ENCODE measurements at places on chromosomes 5 and 9. TPM values are rescaled to one million over a fixed set of nuclear protein-coding genes. Genes with fewer than 3 reads are reported as not detected.
A peak's percentile ranks its signal among the peaks of the same experiment; 100 is the strongest.

The FOXB2 gene
- not detected for total RNA-seq

- H3K27ac ChIP-seq: peak overlapping the region; percentile 10
- H3K36me3 ChIP-seq: no peaks in the 10 kb centered on the region
- peaks cover 54% of the 10 kb centered on the region for H3K4me1 ChIP-seq
Measured at GRCh38 chr5:148733601-148734438, 79.5 kb upstream of the HTR4 start.

The CDC20B gene
- not detected for total RNA-seq

DNA sequence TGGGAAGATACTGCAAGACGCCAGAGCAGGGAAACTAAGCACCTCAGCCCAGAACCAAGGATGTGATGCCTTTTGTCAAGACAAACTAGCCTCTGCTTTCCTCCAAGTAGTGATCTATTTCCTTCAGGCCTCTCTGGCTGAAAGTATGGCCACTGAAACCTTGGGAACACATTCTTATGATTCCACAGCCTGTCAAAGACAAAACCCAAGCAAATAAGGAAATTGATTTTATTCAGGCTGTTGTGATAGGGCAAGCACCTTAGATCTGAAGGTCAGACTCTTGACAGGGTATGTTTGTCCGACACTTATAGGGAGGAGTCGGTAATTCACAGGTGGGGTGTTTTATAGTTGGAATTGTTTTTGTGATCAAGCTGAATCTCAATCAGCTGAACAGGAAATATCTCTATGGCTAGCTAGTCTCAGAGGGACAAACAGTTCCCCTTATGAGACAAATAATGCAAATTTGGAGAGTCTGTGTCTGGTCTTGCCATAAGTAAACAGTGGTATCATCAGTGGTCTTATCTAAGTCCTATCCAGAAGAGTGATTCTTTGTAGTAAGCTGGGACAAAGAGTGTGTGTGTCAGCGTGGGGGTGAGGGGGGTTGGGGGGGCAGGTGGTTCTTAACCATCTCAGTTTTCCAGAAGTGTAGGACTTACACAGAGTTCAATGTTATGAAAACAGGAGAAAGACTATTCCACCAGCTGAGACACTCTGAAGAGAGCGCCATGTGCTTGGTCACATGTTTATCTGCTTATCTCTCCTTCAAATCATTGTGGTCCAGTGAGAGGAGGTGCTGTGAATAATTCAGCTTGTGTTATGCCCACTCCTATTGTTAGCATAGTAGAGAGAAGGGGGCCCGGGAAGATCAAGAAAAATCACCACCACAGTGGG, 6.7 kb upstream of the ZCCHC10 start:
- H3K27me3 ChIP-seq: no peaks in the 10 kb centered on the region
- no peak for DNase-seq
- H3K36me3 ChIP-seq: no peaks in the 10 kb centered on the region
- no peak overlapping the region for H3K27ac ChIP-seq
- no peak overlapping the region for H3K4me3 ChIP-seq

The NELFB gene
- total RNA-seq: 50.7 TPM

The EIF4E1B gene
- not detected for total RNA-seq

- H3K4me3 ChIP-seq: no peak overlapping the region
- no peaks in the 10 kb centered on the region for H3K36me3 ChIP-seq
- H3K4me1 ChIP-seq: no peaks in the 10 kb centered on the region
- DNase-seq: no peak
- H3K27ac ChIP-seq: no peak overlapping the region
- no peaks in the 10 kb centered on the region for H3K27me3 ChIP-seq
Measured at GRCh38 chr5:138949223-138949574, 74.1 kb upstream of the LRRTM2 start.

DNA sequence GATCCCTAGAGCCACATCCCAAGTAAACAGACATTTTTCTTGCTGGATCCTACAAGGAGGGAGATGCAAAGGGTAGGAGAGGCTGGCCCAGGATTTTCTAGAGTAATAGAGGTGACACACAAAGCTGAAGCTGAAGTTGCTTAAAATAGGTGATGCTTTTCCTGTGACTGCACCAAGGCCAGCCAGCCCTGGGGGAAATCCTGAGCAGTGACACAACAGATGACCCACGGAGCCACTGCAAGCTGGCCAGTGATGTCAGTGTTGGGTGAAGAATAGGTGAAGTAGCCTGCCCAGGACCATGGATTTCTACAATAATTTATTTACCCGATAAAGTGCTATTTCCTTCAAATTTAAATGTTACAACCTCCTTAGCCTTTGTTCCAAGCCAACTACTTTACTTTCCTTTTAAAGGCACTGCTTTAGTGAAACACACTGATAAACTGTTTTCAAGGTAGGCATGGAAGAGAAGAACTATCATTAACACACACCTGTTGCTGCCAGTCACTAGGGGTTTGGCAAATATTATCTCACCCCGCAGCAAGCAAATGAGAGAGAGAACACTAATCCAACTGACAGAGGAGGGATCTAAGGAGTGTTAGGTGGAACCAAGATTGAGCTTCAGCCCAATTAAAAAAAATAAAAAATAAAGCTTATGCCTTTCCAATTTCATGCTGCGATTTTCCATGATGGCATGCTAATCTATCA, 123.5 kb downstream of the CTNND2 start:
- no peaks in the 10 kb centered on the region for H3K27me3 ChIP-seq
- no peaks in the 10 kb centered on the region for H3K36me3 ChIP-seq
- H3K27ac ChIP-seq: no peak overlapping the region
- no peak overlapping the region for H3K4me3 ChIP-seq
- DNase-seq: no peak

- H3K27ac ChIP-seq: peak within 1 kb of the TSS; percentile 99
- H3K36me3 ChIP-seq: peaks cover 9% of the 10 kb centered on the region
- H3K4me1 ChIP-seq: peaks cover 13% of the 10 kb centered on the region
- peak; percentile 23 for DNase-seq
Measured at GRCh38 chr5:163460562-163461171, at the start of gene HMMR. HMMR (plus strand) TSS chr5:163460632; CDS start chr5:163460693, 61 bp downstream.

GRCh38 chr9:113543982-113544303, 80.4 kb downstream of the RGS3 start:
- H3K27me3 ChIP-seq: no peaks in the 10 kb centered on the region
- H3K27ac ChIP-seq: no peak overlapping the region
- no peak overlapping the region for H3K4me3 ChIP-seq
- no peaks in the 10 kb centered on the region for H3K36me3 ChIP-seq
- no peaks in the 10 kb centered on the region for H3K4me1 ChIP-seq

GRCh38 chr5:122774519-122774860, 390 bp upstream of the SNX2 start:
- no peak for DNase-seq
- H3K4me3 ChIP-seq: peak overlapping the region; percentile 92
- H3K27ac ChIP-seq: no peak overlapping the region
- no peaks in the 10 kb centered on the region for H3K27me3 ChIP-seq
- H3K36me3 ChIP-seq: no peaks in the 10 kb centered on the region

GRCh38 chr5:55146080-55146479, 13.9 kb upstream of the GPX8 start:
- no peaks in the 10 kb centered on the region for H3K36me3 ChIP-seq
- H3K27me3 ChIP-seq: no peaks in the 10 kb centered on the region
- H3K4me3 ChIP-seq: no peak overlapping the region
- no peak overlapping the region for H3K27ac ChIP-seq
- no peak for DNase-seq

DNA sequence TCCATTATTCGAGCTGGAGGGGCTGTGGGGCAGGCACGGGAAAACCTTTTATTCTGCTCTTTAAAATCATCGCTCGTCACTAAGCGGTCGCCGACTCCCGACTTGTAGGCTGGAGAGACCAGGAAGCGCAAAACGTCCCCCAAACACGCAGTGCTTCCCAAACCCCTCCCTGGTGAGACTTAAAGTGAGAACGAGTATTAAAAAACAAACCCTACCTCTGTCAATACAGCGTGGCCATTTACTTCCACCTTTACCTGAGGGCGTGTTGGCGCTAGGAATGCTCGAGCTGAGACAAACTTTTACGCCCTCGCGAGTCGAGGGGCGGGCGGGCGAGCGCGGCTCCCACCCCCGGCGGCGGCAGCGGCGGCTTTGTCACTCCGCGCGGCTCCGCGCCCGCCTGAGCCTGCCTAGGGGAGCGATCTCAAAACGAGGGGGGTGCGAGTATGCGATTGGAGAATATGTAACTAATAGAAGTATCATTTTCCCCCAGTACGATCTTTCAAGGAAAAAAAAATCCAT, at the start of gene NR2F1-AS1:
TSS of gene NR2F1-AS1 (minus strand) at position 293 of the 519 bp plus-strand sequence.
- H3K27me3 ChIP-seq: no peaks in the 10 kb centered on the region
- peaks cover 21% of the 10 kb centered on the region for H3K4me1 ChIP-seq
- DNase-seq: no peak
- peak within 1 kb of the TSS; percentile 86 for H3K4me3 ChIP-seq
- peak within 1 kb of the TSS; percentile 70 for H3K27ac ChIP-seq

Measured in PC-3 (cell line).